ENCODE measurements at places on chromosomes 7 and 10.

DNA sequence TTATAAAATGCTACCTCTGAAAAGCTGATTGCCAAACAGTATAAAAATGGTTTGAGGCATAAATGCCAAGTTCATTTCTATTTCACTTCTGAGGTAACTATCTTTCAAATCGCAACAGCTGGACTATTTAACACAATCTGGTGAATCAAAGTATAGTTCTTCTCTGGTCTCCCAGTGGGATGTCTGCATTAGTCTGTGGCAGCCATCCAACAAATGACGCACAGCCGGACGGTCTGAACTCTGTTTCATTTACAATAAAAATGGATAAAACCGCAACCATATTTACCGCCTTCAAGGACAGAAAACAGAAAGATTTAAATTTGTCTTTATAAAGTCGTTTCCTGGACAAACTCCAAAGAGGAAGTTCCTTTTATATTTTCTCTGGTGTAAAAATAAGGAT, 41.9 kb downstream of the ENO4 start:
- DNase-seq = no peak

- no peak for DNase-seq
Observed at GRCh38 chr7:106225856-106226255, 58.9 kb downstream of the NAMPT start.

DNA sequence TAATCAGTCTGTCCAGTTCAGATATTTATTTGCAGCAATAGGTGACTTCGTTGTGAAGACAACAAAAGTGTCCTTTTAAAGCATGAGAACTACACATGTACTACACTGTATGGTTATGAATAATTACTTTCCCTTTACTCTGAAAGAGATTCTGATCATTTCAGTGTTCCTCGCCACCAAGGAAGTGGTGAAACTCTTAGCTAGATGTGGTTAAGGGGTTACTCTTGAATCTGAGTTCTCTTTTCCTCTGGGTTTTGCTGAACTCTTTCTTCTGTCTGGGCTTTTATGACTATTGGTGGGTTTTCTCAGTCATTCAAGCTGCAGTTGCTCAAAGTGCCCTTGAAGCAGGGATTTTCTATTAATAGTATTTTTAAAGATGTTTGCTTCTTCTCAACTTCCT, 127.9 kb upstream of the SEM1 start:
- no peak for DNase-seq

DNA sequence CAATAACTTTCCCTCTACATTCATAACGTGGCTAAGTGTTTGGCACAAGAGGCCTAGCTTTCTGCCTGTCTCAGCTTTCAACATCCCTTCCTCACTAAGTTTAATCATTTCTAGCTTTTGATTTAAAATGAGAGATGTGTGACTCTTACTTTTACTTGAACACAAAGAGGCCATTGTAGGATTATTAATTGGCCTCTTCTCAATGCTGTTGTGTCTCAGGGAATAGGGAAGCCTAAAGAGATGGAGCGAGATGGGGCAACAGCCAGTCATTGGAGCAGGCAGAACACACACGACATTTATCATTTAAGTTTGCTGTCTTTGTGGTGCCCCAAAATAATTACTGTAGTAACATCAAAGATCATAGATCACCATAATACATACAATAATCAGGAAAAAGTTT, 167.1 kb upstream of the TRIM24 start:
- no peak for DNase-seq

DNA sequence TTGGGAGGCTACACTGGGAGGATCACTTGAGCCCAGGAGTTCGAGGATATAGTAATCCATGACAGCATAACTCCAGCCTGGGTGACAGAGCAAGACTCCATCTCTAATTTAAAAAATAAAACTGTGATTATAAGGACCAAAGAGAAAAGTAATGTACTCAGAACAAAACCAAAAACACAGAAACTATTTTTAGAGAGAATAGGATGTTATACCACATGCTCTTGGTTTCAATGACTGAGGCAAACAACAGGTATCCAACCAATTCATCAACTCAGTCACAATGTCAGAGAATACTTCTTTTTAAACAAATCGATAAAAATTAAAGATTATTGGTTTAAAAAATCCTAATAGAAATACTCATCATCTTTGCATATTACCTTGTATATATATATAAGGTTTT, 186.7 kb downstream of the TPK1 start:
- DNase-seq = no peak

DNA sequence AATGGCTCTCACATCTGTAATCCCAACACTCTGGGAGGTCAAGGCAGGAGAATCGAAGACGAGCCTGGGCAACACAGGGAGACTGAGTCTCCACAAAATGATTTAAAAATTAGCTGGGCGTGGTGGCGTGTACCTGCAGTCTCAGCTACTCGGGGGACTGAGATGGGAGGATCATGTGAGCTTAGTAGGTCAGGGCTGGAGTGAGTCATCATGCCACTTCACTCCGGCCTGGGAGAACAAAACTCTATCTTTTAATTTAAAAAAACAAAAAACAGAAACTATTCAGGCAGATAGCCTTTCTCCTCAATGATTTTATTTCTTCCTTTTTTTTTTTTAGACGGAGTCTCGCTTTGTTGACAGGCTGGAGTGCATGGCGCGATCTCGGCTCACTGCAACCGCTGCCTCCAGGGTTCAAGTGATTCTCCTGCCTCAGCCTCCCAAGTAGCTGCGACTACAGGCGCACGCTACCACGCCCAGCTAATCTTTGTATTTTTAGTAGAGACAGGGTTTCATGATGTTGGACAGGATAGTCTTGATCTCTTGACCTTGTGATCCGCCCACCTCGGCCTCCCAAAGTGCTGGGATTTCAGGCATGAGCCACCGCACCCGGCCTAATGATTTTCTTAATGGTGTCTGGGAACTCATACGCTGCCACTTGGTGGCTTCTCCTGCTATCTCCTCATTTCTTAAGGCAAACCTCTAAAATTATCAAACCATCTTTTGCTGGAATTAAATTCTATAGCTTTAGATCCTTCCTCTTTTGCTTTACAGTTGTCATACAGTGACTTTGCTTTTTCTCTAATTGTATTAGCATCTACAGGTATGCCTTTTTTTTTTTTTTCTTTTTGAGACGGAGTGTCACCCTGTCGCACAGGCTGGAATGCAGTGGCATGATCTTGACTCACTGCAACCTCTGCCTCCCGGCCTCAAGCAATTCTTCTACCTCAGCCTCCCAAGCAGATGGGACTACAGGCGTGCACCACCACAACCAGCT, 22.9 kb downstream of the SRPK2 start:
- no peak for DNase-seq

- no peak for DNase-seq
Observed at GRCh38 chr10:122417667-122418066, 36.8 kb upstream of the ARMS2 start.
